ENCODE measurements at places on chromosomes 7 and 10.

- no peak for DNase-seq
Measured at GRCh38 chr10:35552650-35553342, 52.3 kb upstream of the GJD4 start.

- DNase-seq = no peak
Measured at GRCh38 chr10:59724098-59724938, 14.7 kb upstream of the SLC16A9 start.

DNA sequence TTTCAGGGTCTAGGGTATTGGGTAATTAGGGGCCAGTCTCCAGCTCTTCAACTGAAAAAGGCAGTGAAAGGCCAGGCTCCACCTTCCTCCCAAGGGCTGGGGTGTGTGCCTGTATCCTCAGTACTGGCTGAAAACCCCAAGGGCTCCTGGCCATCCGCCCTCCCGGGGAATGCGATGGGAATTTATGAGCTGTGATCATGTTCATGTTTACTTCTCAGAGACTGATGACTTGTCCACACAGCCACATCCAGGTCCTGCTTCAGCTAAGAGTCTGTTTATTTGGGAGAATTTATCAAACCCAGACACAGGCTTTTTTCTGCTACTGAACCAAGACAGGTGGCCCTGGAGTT lies 91.7 kb downstream of the CCDC3 start:
- DNase-seq = no peak

DNA sequence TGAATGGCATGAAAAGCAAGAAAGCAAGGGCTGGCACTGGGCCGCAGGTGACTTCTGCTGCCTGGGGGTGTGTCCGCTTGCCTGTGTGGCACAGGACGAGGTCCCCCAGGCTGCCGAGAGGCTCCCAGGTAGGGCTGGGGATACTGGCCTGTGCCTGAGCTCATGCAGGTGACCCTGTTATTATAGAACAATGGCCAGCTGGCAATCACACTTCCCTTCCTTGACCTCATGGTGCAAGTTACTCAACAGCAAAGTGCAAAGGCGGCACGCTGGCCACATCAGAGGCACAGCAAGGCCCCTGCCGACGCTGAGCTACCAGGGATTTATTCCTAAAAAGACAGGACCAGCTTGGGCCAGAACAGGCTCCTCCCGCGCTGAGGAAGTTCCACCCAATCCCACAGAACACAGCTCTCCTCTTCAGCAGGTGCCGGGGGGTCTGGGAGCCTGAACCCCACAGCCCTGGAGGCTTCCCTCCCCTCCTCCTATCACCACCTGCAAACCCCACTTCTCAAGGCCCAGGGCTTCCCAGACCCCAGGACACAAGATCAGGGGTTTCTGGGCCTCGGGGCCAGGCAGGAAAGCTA lies 1.4 kb upstream of the ADAM8 start:
- no peak for DNase-seq
